Mesothelial cell of epicardium (in vitro differentiated cells): ENCODE measurements at places on chromosomes 5 and 9. TPM values are rescaled to one million over a fixed set of nuclear protein-coding genes. Genes with fewer than 3 reads are reported as not detected.

DNA sequence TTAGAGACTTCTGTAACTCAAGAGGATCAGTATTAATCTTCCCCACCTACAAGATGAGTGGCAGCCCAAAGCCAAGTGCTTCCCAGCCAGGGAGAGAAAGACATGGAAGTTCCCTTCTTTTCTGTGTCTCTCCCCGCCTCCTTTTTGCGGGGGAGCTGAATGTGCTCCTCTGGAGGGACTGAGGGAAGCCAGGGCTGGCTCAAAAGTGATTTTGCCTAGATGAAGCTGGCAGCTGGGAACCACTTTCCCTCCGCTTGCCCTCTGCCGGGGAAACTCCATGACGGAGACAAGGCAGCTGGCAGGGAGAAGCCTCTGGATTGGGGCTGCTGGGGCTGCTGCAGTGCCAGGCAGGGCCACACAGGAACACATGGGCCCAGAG lies 24.4 kb downstream of the EGR1 start:
- no peak for DNase-seq
- H3K4me1 ChIP-seq: peaks cover 36% of the 10 kb centered on the region

- no peaks in the 10 kb centered on the region for H3K27me3 ChIP-seq
- DNase-seq: no peak
- no peaks in the 10 kb centered on the region for H3K36me3 ChIP-seq
- H3K4me3 ChIP-seq: no peak overlapping the region
Measured at GRCh38 chr9:6780690-6781089, 22.9 kb downstream of the KDM4C start.

DNA sequence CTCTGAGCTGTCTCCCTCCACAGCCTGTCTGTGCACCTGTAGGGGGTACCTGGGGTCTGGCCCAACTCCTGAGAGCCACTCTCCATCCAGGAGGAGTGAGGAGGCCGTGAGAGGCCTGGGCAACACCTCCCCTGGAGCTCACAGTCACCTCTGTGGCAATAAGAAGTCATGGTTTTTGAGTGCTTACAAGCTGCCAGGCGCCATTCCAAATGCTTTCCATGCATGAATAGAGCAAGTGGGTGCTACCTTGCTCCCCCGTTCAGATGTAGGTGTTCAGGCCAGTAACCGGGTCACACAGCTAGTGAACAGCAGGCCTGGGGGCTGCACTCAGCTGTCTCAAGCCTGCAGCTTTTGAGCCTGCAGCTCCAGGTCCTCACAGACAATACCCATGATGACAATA lies 30.6 kb downstream of the CORO2A start:
- H3K27ac ChIP-seq: no peak overlapping the region
- no peaks in the 10 kb centered on the region for H3K27me3 ChIP-seq
- DNase-seq: no peak
- no peak overlapping the region for H3K4me3 ChIP-seq
- H3K4me1 ChIP-seq: no peaks in the 10 kb centered on the region

GRCh38 chr5:69444127-69444754 lies 29.3 kb downstream of the MARVELD2 start:
- H3K4me1 ChIP-seq: no peaks in the 10 kb centered on the region
- peaks cover 7% of the 10 kb centered on the region for H3K36me3 ChIP-seq
- H3K4me3 ChIP-seq: no peak overlapping the region
- H3K27me3 ChIP-seq: no peaks in the 10 kb centered on the region

GRCh38 chr9:8643464-8643863 lies 843.9 kb upstream of the DMAC1 start:
- no peak overlapping the region for H3K27ac ChIP-seq
- no peak overlapping the region for H3K4me3 ChIP-seq
- no peaks in the 10 kb centered on the region for H3K27me3 ChIP-seq

DNA sequence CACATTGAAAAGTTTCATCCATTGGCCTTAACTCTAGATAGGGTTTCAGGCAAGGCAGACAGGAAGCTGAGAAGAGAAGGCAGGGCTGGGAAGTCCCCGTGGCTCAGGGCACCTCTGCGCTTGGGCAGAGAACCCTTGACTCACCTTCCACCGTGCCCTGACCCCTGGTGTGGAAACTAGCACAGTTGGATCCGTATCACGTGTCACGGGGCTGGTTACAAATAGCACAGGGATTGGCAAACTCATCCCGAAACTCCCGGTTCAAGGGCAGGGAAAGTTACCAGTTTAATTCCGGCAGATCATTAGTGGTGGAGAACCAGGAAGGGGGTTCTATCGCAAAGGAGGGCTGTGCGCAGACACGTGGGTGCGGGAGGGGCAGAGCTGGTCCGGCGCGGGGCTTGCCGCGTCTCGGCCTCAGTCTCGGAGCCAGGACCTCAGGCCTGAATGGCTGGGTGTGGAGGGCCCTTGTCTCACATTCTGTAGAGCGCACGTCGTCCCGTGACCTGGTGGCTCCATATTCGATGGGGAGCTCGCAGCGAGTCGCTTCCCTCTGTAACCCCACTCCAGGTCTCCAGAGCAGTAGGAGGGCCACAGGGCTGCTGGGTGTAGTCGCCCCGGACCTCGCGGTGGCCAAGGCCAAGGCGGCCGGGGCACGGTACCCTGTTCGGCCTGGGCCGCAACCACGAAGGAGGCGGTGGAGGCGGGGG lies 771 bp upstream of the TMEM171 start:
- DNase-seq: no peak
- peaks cover 14% of the 10 kb centered on the region for H3K4me1 ChIP-seq
- H3K36me3 ChIP-seq: no peaks in the 10 kb centered on the region
- H3K4me3 ChIP-seq: peak overlapping the region; percentile 64
- H3K27me3 ChIP-seq: peaks cover 65% of the 10 kb centered on the region

DNA sequence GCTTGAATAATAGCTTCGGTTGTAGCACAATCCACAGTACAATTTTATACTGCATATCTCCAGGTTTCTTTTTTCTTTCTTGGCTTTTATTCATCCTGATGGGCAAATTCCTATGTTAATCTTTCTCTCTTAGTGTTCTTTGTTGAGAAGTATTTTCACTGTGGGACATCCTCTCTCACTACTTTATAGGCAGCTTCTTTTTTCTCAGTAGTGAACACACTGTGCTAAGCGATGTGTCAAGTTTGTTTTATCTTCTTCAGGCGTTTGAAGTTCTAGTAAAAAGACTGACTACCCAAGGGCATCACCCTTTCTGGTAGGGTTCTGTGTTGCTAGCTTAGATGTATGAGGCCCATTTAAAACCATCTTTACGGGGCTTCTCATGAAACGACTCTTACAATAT lies 182.1 kb downstream of the FAM170A start:
- H3K4me3 ChIP-seq: no peak overlapping the region
- no peak overlapping the region for H3K27ac ChIP-seq
- H3K27me3 ChIP-seq: no peaks in the 10 kb centered on the region
- no peaks in the 10 kb centered on the region for H3K36me3 ChIP-seq
- peaks cover 7% of the 10 kb centered on the region for H3K4me1 ChIP-seq

DNA sequence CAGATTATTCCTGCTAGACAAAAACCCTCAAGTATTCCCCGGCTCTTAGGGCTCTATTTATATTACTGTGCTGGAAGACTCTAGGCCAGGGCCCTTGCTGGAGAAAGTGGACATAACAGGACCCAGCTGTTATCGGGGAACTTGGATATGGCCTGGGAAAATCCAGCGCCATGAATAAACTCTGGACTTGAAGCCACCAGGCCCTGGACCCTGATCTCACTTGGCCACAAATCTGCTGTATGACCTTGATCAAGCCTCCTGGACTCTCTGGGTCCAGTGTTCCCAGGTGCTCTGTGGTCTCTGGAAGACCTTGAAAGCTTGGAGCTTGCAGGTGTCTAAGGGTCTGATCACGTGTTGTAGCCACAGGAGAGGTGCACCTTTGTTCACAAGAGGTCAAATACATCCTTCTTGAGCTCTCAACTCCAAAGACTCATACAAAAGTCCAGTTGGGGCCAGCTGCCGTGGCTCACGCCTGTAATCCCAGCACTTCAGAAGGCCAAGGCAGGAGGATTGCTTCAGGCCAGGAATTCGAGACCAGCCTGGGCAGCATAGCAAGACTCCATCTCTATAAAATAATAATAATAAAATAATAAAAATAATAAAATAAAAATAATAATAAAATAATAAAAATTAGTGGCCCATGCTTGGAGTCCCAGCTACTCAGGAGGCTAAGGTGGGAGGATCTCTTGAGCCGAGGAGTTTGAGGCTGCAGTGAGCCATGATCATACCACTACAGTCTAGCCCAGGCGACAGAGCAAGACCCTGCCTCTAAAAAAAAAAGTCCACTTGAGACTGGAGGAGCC lies 26.5 kb downstream of the COL27A1 start:
- no peaks in the 10 kb centered on the region for H3K27me3 ChIP-seq
- H3K4me3 ChIP-seq: no peak overlapping the region
- peaks cover 38% of the 10 kb centered on the region for H3K4me1 ChIP-seq
- DNase-seq: no peak

DNA sequence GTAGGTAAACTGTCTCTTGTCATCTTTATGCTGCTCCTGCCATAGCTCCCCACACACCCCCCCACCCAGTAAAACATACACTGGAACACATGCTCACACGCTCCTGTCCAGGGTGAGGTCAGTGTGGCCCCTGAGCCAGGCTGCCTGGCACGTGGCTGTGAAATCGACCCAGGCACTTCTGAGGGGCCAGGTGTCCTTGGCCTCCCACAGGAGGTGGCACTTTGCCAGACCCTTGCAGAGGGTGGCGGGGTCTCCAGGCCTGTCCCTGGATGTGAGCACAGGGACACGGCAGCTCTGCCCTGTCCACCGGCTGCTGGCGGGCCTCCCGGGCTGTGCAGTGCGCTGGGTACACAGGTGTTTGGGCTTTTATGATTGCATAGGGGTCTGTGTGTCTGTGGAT lies 10.0 kb upstream of the CRB2 start:
- peaks cover 21% of the 10 kb centered on the region for H3K4me1 ChIP-seq
- no peaks in the 10 kb centered on the region for H3K36me3 ChIP-seq
- peaks cover 7% of the 10 kb centered on the region for H3K27me3 ChIP-seq
- peak overlapping the region; percentile 68 for H3K27ac ChIP-seq

- no peaks in the 10 kb centered on the region for H3K36me3 ChIP-seq
- H3K4me3 ChIP-seq: no peak overlapping the region
- no peak for DNase-seq
- H3K4me1 ChIP-seq: no peaks in the 10 kb centered on the region
- peaks cover 38% of the 10 kb centered on the region for H3K27me3 ChIP-seq
Measured at GRCh38 chr5:73786043-73786831, 160.2 kb downstream of the ARHGEF28 start.

GRCh38 chr5:135442431-135443160 lies 4.6 kb downstream of the DCANP1 start:
- no peak overlapping the region for H3K4me3 ChIP-seq
- H3K36me3 ChIP-seq: no peaks in the 10 kb centered on the region
- peak overlapping the region; percentile 97 for H3K27ac ChIP-seq
- peaks cover 74% of the 10 kb centered on the region for H3K4me1 ChIP-seq
- DNase-seq: peak; percentile 31
- no peaks in the 10 kb centered on the region for H3K27me3 ChIP-seq

DNA sequence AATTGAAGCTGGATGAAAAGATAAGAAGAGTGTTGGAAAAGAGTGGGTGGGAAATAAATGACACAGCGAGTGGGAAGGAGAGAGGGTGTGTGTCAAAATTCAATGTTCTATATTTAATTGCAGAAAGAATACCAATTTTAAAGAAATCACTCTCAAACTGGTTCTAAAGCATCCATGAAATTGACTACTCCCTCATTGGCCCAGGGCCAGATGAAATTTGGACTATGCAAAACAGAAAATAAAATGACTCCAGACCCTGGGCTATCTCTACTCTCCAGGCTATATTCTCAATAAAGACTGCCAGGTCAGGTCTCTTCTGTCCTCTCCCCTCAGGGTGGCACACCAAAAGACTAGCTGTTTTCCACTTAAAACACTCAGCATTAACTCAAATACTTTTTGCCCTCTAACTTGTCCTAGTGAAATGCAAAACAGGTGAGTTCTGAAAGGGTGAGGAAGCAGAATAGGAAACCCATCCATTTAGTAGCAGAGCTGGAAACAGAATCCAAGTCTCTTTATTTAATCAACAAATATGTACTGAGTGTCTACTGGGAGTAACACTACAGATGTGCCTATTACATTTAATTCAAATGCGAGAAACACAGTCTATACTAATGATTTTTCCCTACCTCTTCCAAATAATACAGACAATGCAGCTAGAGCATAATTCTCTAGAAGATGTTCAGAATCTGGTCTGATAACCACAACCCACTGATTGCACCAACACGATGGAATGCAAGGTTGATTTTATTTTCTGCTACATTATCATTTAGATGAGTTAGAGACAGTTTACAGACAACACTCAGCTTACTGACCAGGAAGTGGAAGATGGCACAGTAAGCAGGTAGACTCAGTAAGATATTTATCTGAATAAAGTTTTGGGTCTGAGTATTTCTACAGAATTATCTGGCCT lies 42.1 kb downstream of the EFCAB9 start:
- no peak for DNase-seq
- H3K4me3 ChIP-seq: no peak overlapping the region
- no peaks in the 10 kb centered on the region for H3K27me3 ChIP-seq
- H3K4me1 ChIP-seq: peaks cover 24% of the 10 kb centered on the region
- peak overlapping the region; percentile 57 for H3K27ac ChIP-seq

Gene EPB41L4A
- 38.6 to 42.3 TPM (median 39.3 TPM) in 3 replicates for total RNA-seq

Gene NAIP
- total RNA-seq: 26.6 to 32.8 TPM (median 27.5 TPM) in 3 replicates

Gene FYB1
- 1.2 to 1.6 TPM (median 1.5 TPM) in 3 replicates for total RNA-seq

Gene KIF12
- total RNA-seq: 3.3 to 5.2 TPM (median 4.7 TPM) in 3 replicates

Gene NUTM2F
- 0.27 to 0.38 TPM (median 0.31 TPM) in 3 replicates for total RNA-seq

Gene PCDHA9
- 3.1 to 4.0 TPM (median 3.4 TPM) in 3 replicates for total RNA-seq

Gene HDAC3
- total RNA-seq: 96.0 to 108 TPM (median 102 TPM) in 3 replicates
